A673 (cell line): ENCODE measurements at places on chromosomes 16 and 17. TPM values are rescaled to one million over a fixed set of nuclear protein-coding genes. Genes with fewer than 3 reads are reported as not detected.

DNA sequence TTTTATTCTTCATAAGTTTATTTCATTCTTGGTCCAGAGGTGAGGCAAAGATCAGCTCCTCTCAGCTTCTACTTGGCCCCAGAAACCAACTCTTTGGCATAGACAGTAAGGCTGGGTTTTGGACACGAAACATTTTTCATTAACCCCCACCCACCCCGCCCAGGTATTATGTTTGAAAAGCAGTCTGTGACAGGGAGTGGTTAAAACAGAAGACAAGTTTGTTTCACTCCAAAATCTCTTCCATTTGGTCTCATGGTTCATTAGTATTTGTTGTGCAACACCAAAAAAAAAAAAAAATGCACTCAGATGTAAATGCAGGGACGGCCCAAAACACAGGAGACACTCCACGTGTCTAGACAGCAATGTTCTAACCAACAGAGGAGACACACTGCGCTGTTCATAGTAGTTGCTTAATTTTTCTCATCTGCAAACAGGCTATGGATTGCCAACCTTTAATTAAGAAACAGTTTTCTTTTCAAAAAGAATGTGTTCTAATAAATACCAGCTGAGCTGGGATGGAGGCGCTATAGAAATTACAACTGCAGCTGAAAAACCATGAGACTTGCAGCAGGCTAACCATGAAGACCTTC, 39.8 kb upstream of the MMP2 start:
- no peak for DNase-seq
- no peak overlapping the region for H3K27ac ChIP-seq
- no peak overlapping the region for H3K4me3 ChIP-seq
- H3K36me3 ChIP-seq: no peaks in the 10 kb centered on the region
- H3K4me1 ChIP-seq: no peaks in the 10 kb centered on the region

DNA sequence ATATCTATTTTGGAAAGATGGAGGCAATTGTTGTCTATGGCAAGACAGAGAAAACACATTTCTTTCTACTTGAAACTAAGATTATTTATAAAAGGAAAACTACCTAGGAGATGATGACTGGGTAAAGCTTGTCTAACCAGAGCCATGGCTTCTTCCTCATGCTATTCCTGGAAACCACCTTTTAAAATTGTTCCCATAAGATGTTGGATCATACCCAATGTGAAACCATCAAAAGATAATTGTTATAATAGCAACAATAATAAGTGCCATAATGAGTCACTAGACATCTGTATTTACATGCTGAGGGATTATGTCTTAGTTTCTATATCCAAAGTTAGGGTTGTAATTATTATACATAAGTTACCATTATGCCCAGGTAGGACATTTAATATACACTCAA, 428.4 kb downstream of the KCNJ2 start:
- no peak overlapping the region for H3K4me3 ChIP-seq
- H3K27me3 ChIP-seq: no peaks in the 10 kb centered on the region
- H3K4me1 ChIP-seq: no peaks in the 10 kb centered on the region
- no peak for DNase-seq
- H3K36me3 ChIP-seq: no peaks in the 10 kb centered on the region
- H3K27ac ChIP-seq: no peak overlapping the region

DNA sequence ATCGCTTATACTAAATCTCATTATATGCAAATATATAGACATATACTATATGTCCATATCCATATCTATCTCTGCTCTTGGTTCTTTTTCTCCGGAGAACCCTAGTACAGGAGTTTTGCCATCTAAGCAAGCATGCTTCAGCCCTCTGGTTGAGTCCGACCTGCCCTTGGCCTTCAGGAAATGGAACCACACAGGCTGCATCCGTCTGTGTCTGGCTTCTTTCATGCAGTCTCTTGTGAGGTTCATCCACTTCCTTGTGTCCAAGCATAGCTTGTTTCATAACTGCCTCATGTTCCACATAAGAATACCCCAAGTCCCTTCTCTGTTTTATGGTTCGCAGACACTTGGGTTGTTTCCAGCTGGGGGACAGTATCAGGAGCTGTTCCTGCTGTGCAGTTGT, 16.8 kb downstream of the SNX20 start:
- no peaks in the 10 kb centered on the region for H3K27me3 ChIP-seq
- no peaks in the 10 kb centered on the region for H3K36me3 ChIP-seq
- no peak overlapping the region for H3K27ac ChIP-seq
- no peak overlapping the region for H3K4me3 ChIP-seq
- no peaks in the 10 kb centered on the region for H3K4me1 ChIP-seq

- no peak overlapping the region for H3K4me3 ChIP-seq
- H3K27ac ChIP-seq: no peak overlapping the region
- no peaks in the 10 kb centered on the region for H3K4me1 ChIP-seq
- no peaks in the 10 kb centered on the region for H3K27me3 ChIP-seq
These were observed 19.3 kb downstream of the TENT4B start for GRCh38 chr16:50172195-50172922.

- DNase-seq: no peak
- no peak overlapping the region for H3K4me3 ChIP-seq
- peaks cover 42% of the 10 kb centered on the region for H3K4me1 ChIP-seq
- no peaks in the 10 kb centered on the region for H3K27me3 ChIP-seq
- H3K27ac ChIP-seq: no peak overlapping the region
These were observed 2.1 kb downstream of the SECTM1 start for GRCh38 chr17:82331345-82331939.

The ENPP7 gene
- total RNA-seq: not detected in 2 replicates

The NUPR1 gene
- total RNA-seq: 0.19 and 0.76 TPM in 2 replicates
